ENCODE measurements at places on chromosomes 1 and 21.

DNA sequence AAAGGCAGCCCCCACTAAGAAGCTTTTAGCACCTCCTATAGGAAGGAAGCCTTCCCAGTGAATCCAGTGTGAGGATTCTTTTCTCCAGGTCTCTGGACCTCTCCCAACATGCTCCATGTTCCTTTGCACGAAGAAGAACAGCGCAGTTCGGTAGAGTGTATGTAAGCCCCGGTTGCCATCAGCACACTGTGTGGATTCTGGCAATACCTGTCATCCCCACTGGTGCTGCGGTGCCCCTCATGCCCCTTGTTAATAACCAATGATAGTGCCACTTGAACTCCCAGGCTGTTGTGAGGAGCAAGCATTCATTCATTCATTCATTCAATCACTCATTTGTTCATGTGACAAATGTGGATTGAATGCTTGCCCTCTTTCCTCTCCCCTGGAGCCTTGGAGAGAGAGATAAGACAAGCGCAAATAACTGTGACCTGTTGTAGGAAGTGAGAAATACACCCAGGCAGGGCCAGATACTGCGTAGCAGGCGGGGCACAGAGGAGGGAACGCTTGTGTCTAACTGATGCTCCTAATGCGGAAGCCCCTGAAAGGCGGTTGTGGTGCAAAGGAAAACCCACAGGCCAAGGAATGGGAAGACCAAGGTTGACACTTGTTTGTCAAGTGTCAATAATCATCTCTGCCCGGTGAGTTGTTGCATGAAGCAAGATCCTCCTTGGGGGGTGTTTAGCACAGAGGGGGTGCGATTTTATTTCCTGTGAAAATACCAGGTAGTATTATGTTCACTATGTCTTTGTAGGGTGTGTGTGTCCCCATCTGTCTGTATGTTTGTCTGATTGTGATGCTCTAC lies 9.8 kb downstream of the LGR6 start:
- DNase-seq = no peak

DNA sequence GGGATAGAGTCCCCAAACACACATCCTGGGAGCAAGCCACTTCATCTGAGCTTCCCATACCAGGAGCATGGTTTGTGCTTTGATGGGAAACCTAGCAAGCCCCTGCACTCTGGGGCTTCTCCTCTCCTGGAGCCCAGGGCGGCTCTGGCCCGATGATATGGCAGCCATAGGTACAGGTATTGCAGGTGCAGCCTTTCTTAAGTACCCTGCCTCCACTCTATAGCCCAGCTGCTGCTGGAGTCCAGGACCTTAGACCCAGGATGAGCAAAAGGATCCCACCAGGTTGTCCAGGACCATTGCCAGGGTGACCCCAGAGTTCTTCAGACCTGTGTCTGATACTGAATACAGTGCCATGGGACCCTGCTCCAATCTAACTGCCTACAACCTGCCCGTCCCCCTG lies 4.2 kb downstream of the C1orf226 start:
- no peak for DNase-seq

- no peak for DNase-seq
Observed at GRCh38 chr1:52976183-52977035, 49.3 kb downstream of the SCP2 start.

- no peak for DNase-seq
Observed at GRCh38 chr1:17763995-17764394, 8.9 kb downstream of the ACTL8 start.

- no peak for DNase-seq
Observed at GRCh38 chr1:220294846-220295301, 22.6 kb upstream of the RAB3GAP2 start.

DNA sequence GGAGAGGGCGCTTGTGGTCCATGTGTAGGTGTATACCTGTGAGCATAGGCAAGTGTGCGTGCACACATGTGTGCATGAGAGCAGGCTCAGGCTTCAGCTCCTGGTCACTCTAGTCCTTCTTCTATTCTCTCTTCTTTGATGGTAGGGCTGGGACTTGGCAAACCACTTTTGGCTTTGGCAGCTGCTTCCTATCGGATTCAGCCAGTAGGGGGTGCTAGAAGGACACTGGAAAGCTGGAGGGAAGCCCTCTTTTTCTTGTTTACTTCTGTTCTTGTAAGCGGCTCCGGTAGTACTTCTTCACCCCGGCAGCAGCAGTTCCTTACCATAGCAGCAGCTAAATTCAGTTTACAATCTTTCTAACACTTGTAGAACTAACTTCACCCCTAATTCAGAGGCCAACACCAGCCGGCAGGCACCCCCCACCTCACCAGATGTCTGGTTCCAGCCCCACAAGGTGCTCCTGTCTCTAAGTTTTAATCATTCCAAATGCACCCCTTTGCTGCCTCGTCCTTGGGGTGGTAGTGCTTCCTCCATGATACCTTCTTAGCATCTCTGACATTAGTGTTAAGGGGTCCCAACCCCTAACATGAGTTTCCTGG lies 25.1 kb downstream of the NENF start:
- peak; percentile 41 for DNase-seq

GRCh38 chr1:10252508-10252907 lies 42.1 kb downstream of the KIF1B start:
- DNase-seq = no peak

- no peak for DNase-seq
Observed at GRCh38 chr1:204760757-204761156, 75.2 kb upstream of the LRRN2 start.

- no peak for DNase-seq
Observed at GRCh38 chr1:81594206-81594605, 206.5 kb upstream of the ADGRL2 start.

DNA sequence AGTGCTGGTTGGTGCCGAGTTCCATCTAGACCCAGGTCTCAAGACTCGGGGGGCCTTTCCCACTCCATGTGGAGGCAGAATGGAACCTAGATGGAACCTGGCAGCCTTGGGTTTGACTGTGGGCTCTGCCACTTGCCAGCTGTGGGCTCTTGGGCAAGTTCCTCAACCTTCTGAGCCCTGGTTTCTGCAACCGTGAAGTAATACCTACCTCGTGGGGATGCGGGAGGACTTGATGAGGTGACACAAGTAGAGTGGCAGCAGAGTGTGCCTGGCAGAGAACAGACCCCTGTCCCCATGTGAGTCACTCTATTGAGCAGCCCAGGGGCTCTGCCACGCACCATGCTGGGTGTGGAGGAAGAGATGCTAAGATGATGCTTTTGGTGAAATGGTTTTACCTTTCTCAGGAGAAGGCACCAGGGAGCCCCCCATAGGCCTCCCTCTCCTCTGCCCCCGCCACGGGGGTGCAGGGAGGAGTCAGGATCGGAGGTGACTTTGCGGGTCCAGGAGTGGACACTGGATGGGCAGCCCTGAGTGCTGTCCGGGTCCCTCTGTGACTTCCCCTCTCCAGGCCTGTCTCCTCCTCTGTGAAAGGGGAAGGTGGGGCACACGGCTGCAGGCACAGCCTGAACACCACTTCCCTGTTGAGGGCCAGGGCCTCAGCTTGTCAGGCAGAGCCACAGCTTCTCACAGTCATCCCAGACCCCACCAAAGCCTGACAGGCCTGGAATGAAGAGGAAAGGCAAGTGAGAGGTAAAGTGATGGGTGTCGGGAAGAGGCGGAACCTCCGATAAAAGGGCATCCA lies 36.7 kb upstream of the EDN2 start:
- no peak for DNase-seq

- no peak for DNase-seq
Observed at GRCh38 chr1:237864338-237865244, 26.1 kb downstream of the ZP4 start.

- no peak for DNase-seq
Observed at GRCh38 chr1:206521127-206521526, 13.8 kb downstream of the RASSF5 start.

GRCh38 chr1:178379807-178380206 lies 117.0 kb downstream of the CLEC20A start:
- no peak for DNase-seq

- DNase-seq = no peak
Observed at GRCh38 chr1:183942933-183943693, 94.4 kb downstream of the COLGALT2 start.

DNA sequence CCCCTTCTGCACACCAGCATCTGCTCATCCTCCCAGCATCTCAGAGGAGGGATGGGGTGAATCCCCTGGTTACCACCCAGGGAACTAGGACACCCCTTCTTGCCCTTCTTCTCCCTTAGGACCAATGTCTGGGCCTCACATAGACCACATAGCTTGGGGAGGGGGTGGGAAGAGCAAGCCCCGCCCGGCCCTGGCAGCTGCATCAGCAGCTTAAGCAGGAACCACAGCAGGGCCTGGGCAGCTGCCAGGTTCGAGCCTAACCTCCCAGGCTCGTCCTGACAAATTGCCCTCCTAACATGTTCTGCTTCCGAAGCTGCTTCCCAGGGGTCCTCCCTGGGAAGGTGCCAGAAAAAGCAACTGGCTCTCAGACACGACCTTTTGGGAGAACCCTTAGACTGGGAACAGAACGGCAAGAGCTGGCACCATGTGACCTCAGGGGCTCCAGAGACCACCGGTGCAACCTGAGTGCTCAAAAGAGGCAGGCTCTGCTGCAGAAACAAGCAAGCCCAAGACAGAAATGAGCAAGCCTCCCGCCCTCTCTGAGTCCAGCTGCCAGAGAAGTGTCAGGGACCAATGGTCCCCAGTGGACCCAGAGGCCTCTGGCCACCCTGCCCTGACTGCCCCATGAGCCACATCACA lies 18.4 kb upstream of the CLSTN1 start:
- no peak for DNase-seq

DNA sequence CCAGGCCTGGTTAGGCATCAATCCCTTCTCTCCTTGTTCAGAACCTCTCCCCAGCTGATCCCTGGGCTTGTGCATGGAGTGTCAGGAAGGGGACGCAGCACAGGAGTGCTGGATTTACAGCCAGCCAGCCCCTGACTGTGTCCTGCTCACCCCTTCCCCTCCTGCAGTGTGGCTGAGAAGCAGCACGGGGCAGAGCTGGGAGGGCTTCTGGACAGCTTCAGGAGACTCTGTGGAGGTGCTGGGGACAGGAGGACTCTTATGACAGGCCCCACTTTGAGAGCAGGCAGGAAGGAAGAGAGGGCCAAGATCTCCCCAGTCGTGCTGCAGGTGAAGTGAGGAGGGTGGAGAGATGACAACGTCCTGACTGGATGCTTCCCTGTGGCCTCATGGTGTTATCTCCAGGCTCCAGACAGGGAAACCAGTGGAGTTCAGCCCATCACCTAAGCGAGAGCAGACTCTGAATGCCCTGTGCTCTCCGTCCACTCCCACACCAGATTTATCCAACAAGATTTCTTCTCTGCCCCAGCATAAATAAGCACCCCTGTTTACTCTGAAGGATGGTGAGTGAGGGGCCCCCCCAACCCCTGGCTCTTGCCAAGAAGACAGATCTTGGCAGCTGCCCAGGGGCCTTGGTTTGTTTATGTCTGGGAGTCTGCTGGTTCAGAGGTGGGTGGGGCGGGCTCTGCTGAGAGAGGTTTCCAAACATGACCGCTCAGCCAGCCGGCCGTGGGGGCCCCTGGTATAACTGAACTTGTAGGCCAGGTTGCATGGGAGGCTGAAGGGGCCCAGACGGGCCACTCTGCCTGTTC lies 21.3 kb downstream of the TMCC2 start:
- no peak for DNase-seq

- no peak for DNase-seq
Observed at GRCh38 chr1:53567450-53567849, 108.3 kb downstream of the DMRTB1 start.

GRCh38 chr1:67956116-67956515 lies 94.3 kb downstream of the DIRAS3 start:
- no peak for DNase-seq

DNA sequence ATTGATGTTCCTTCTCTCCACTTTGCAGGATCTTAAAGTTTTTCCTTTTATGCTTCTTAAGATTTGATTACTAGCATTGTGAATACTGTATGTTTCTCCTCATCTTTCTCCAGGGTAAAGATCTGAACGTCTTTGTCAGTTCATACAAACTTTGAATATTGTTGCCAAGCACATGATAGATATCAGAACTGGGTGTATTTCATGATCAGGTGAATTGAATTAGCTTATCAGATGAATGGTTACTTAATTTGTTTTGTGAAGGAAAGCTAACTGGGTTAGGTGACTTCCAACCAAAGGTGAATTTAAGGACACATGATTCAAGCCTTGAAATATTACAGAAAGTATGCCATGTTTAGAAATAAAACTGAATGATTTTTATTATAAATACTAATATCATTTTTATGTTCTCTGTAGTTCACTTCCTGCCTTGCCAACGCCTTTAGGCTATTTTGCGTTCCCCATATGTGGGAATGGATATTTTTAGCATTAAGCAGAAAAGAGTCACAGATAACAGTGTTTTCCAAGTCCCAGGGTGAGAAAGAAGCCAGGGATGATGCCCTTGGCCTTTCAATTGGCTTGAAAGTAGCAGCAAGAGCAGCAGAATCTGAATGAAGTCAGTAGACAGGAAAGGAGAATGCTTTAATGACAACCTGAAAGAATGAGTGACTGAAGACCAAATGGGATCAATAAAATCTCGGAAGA lies 752.1 kb downstream of the NCAM2 start:
- DNase-seq = no peak

DNA sequence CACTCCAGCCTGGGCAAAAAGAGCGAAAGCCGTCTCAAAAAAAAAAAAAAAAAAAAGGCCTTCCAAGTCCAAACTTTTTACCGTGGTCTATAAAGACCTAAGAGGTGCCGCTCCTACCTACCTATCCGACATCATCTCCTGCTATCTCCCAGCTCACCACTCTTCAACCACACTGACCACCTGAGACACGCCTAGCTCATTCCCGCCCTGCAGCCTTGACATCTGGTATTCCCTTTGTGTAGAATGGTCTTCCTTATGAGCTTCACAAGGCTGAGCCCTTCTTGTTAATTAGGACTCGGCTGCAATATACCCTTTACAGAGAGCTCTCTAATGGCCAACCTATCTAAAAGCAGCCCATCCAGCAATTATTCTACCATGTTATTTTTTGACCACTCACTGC lies 680 bp downstream of the MAGOH start:
- DNase-seq = no peak

DNA sequence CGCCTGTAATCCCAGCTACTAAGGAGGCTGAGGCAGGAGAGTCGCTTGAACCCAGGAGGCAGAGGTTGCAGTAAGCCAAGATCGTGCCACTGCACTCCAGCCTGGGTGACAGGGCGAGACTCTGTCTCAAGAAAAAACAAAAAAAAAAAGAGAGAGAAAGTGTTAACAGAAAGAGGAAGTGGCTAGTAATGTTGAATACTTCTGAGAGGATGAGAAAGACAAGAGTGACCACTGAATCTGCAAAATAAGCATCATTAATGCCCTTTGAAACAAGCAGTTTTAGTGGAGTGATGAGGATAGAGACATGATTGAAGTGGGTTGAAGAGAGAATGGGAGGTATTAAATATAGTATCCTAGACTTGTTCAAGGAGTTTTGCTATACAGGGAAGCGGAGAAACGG lies 11.7 kb downstream of the MPZ start:
- peak; percentile 63 for DNase-seq

GRCh38 chr1:42933610-42934491 lies 24.8 kb downstream of the SLC2A1 start:
- DNase-seq = no peak

DNA sequence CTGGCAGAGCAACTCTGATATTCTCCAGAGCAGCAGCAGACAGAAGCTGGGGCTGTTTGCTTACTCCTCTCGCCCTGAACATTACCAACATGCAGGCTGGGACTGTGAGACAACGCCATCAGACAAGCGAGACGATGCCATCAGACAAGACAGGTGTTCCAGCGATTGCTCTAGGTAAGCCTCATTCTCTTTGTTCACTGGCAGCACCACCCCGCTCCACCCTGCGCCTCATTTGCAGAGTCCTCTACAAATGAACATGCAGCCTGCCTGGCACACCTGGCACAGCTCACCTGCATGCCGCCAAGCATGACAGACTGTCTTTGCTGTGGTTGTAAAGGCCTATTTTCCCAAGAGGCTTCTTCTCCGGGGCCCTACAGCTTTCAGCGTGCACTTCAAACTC lies 346.2 kb downstream of the SMYD3 start:
- DNase-seq = no peak

GRCh38 chr21:44552681-44553080 lies 1.4 kb upstream of the KRTAP10-2 start:
- no peak for DNase-seq

All from AML-193 (cell line).